ENCODE measurements at places on chromosomes 5 and 9. TPM values are rescaled to one million over a fixed set of nuclear protein-coding genes. Genes with fewer than 3 reads are reported as not detected.

Gene ARAP3
- total RNA-seq, result 8.3 TPM

Gene COL15A1
- 0.23 TPM for total RNA-seq

Gene PCDHA3
- not detected for total RNA-seq

Gene ARID3C
- total RNA-seq, result 1.6 TPM

Gene CORO2A
- 6.8 TPM for total RNA-seq

Gene VPS13A
- total RNA-seq, result 42.9 TPM

Gene NDUFS4
- 64.1 TPM for total RNA-seq

Gene GABRA1
- not detected for total RNA-seq

Gene ZNF883
- total RNA-seq, result 0.16 TPM

Gene ACTL7B
- total RNA-seq, result not detected

Gene ANKRD34B
- 0.25 TPM for total RNA-seq

All from activated naive CD4-positive, alpha-beta T cell treated with anti-CD3 and anti-CD28 coated beads, Interleukin-2, amount 50 U/mL, for 72 hours (primary cell).